ENCODE measurements at places on chromosomes 1 and 21. TPM values are rescaled to one million over a fixed set of nuclear protein-coding genes. Genes with fewer than 3 reads are reported as not detected.

FCRL6 gene
- 0.25 TPM for polyA plus RNA-seq

NFASC gene
- 1.1 TPM for polyA plus RNA-seq

NSL1 gene
- 43.7 TPM for polyA plus RNA-seq

GRCh38 chr1:175494011-175494554 is 249.3 kb downstream of the TNR start:
- DNase-seq, result no peak

DNA sequence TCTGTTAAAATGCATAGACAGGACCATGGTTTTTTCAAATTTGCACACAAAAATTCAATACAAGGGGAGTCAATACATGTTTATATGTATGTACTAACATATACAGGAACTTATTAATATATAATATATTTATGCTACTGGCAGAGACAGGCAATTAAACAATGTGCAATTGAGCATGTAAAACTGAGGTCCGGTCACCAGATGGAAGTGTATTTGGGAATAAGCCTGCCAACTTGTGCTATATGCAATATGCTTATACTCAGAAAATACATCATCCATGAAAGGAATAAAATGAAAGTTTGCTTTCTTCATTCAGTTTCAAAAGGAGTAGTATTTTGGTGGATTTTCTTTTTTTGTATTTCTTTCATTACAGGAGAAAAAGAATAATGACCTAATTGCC is 640.2 kb upstream of the CXADR start:
- DNase-seq, result no peak

Measured in right lung (tissue), 10 donors.